ENCODE measurements at places on chromosomes 7 and 10. TPM values are rescaled to one million over a fixed set of nuclear protein-coding genes. Genes with fewer than 3 reads are reported as not detected.

The CFAP58 gene
- total RNA-seq: 0.59 TPM

The WAPL gene
- 30.2 TPM for total RNA-seq

The CPED1 gene
- not detected for total RNA-seq

The AGMO gene
- total RNA-seq: not detected

The ZNF804B gene
- not detected for total RNA-seq

The ZNF365 gene
- not detected for total RNA-seq

The CALN1 gene
- not detected for total RNA-seq

The RELN gene
- not detected for total RNA-seq

The GIMAP2 gene
- 49.5 TPM for total RNA-seq

The C7orf57 gene
- total RNA-seq: 0.44 TPM

The HYAL4 gene
- total RNA-seq: not detected

The RBM17 gene
- total RNA-seq: 157 TPM

The IKZF1 gene
- 213 TPM for total RNA-seq

The GCC1 gene
- 12.0 TPM for total RNA-seq

The NUTM2D gene
- total RNA-seq: 0.35 TPM

The ABI1 gene
- 34.5 TPM for total RNA-seq

The CRPPA gene
- 0.38 TPM for total RNA-seq

The GBX1 gene
- total RNA-seq: not detected

The PHF14 gene
- total RNA-seq: 26.0 TPM

Measured in activated naive CD4-positive, alpha-beta T cell treated with anti-CD3 and anti-CD28 coated beads for 36 hours (primary cell).